ENCODE measurements at places on chromosomes 6 and 20.

DNA sequence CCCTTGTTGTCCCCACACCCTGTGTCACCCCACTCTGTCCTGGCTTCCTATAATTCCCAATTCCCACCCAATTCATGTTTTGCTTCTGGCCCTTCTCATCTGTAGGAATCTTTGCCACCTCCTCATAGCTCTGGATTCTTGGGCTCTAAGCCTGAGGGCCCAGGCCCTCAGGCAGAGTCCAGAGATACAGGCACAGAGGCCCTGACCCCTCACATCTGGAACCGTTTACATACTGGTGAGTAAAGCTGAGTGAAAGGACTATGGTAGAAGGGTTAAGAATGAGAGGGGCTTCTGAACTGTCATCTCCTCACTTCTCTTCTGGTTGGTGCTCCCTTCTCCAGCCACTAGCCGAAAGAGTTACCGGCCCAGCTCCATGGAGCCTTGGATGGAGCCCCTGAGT lies 13.6 kb downstream of the PRRC2A start:
- no peak for DNase-seq

GRCh38 chr6:33947916-33948594 lies 144.3 kb upstream of the MLN start:
- DNase-seq: no peak

- DNase-seq: no peak
These were observed 93.6 kb downstream of the MYB start for GRCh38 chr6:135274561-135275293.

DNA sequence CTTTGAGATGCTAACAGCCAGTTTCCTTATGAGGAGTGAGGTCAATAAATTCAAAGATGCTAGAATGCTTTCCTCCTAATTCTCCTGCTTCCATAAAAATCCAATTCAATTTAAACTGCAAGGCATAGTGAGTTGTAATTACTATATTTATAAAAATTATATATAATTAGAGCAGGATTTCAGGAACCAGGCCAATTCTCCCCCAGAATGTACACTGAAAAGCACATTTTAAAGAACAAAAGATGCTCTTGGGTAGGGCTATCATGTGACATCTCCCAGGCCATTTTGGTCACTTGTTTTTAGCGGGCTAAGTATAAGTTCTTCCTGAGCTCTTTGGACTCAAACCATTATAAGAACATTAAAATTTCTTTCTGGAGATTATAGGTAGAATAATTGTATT lies 195.7 kb upstream of the KCNG1 start:
- no peak for DNase-seq

DNA sequence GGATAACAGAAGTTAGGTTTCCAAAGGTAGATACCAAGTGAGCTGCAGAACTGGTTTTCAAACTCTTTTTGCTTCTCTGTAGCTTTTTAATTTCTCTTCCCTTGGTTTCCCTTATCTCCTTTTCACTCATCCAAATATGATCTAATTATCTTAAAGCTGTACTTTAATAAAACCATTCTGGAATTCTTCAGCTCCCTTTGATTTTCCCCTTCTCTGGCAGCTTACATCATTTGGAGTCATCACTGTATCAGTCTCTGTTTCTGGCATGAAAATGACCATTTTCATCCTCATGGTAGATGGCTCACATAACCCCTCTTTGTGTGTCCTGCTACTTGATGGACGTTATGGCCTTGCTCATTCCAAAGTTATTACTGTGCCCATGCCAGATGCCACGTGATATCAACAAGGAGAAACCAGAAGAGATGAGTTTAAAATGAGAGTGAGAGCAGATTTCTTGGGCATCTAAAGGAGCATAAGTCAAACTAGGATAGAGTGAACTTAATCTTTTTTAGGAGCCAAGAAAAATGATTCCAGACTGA lies 620.2 kb downstream of the QKI start:
- DNase-seq: no peak

- DNase-seq: no peak
These were observed at the start of gene EYA2 for GRCh38 chr20:46894579-46894958. TSS of gene EYA2 (plus strand) at chr20:46894843. CDS start at chr20:46990011, 95,168 bp downstream.

DNA sequence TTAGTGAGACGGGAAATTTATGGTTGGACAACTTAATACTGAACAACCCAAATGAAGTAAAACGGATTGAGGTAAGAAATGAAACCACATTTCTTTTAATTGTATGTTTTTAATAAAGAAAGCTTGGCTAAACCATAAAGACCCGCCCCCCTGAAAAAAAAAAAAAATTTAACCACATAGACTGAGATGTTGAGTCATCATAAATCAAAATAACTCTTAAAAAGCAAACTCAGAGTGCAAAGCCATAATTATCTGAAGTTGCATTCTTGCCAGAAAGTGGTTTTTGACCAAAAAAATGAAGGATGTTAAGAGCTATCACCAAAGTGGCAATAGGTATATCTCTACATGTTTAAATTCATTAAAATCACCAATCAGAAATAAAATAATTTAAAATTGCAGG lies 101.8 kb upstream of the COL21A1 start:
- DNase-seq: no peak

- DNase-seq: no peak
These were observed 349.2 kb downstream of the UTRN start for GRCh38 chr6:144634371-144634770.

DNA sequence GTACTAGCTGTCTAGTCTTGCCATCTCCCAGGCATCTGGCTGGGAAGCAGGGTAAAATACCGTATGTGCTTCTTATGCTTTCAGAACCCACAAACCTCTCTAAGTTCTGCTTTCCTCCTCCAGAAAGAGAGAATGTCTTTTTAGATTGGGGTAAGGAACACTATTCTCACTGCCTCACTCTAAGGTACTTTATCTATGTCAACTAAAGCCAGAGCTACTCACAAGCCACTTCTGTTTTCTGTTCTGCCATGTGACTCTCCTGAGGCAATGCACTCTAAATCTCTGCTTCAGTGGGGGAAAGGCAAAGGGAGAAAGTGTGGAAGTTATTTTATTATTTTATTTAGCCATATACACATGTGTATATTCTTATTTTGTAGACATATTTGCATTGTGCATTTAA lies 15.6 kb downstream of the MEP1A start:
- DNase-seq: no peak

All from epithelial cell of prostate (primary cell).